Adipocyte (in vitro differentiated cells): ENCODE measurements at places on chromosomes 11 and 22.

DNA sequence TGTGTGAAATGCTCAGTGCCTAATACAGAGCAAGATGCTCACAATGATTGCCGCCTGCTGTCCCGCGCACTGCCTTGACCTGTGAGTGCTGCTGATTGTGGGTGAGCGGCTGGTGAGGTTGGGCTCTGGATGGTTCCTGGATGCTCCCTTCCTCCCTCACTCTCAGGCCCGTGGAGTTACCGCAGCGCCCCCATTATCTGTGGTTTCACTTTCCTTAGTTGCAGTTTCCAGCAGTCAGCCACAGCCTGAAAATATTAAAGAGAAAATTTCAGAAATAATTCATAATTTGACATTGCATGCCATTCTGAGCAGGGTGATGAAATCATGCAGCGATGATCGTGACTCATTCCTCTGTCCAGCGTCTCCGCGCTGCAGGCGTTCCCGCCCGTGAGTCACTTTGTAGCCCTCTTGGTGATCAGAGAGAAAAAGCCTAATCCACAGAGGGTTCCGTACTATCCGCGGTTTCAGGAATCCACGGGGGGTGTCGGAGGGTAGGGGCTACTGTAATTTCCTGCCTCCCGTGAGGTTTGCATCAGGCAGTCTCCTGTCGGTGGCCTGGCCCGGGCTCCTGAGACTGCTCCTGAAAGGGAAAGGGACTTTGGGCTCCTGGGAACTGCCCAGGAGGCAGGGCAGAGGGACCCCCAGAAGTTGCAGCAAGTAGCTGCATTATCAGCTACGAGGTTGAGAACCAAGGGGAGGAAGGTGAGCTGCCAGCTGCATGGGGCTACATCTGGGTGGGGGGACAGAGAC lies 10.6 kb downstream of the RPL3 start:
- peak; percentile 98 for DNase-seq

GRCh38 chr22:44128958-44129618 lies 51.6 kb upstream of the PARVG start:
- DNase-seq, result no peak

DNA sequence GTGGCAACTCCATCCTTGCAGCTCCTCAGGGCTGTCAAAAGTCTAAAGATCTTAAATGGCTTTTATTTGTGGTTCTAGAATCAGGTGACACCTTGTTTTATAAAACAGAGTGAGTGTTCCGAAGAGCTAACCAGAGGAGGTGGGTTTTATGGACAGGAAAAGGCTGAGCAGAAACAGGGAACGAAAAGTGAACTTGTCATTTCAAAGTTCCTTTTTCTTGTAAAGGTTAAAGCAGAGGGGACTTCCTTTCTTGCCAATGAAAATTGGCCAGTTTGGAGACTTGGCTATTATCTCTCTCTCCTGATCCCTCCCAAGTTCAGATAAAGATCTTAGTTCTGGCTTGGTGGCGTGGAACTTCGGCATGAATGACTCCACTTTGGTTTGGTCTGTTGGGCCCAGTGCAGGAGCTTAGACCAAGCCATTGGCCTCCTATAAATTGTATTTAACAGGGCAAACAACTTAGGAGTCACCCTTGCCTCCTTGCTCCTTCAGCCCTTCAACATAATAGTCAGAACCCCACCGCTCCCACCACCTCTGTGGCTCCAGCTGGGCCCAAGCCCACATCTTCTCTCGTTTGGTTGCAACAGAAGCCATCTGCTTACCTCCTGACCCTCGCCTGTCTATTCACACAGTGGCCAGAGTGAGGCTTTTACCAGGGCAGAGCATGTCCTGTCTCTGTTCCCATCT lies 102.4 kb upstream of the THY1 start:
- DNase-seq, result no peak

DNA sequence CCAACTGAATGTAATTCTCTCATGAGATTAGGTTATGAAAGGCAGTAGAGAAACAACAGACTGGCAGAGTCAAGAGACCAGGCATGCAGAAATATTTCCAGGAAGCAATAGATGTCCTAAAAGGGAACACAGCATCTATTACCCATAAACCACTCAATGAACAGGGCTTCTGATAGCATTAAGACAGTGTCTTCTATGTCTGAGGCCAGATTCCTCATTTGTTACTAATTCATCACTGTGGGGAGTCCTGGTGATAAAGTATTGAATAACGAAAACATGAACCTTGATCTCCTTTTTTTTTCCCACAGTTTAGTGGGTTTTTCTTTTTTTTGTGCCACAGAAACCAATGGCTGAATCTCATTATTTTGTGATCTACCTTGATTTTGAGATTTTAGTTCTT lies 339.0 kb downstream of the METTL15 start:
- peak; percentile 1 for DNase-seq

GRCh38 chr11:115944596-115944995 lies 440.4 kb upstream of the CADM1 start:
- no peak for DNase-seq

DNA sequence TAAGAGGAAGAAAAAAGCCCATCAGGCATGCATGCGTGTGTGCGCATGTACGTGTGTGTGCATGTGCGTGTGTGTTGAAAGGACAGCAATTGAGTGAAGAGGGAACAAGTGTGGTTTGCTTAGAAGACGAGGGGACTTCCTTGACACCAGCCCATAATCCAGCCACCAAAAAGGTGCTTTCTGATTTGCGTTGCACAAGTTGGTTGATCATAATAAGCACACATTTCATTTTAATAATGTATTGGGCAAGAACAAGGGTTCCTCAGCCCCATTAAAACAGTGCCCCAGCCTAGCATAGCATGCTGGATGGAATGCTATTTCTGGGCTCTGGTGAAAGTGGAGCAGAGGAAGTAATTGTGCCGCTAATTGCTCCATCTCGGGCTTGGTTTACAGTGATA lies 493.2 kb downstream of the MIAT start:
- peak; percentile 22 for DNase-seq

DNA sequence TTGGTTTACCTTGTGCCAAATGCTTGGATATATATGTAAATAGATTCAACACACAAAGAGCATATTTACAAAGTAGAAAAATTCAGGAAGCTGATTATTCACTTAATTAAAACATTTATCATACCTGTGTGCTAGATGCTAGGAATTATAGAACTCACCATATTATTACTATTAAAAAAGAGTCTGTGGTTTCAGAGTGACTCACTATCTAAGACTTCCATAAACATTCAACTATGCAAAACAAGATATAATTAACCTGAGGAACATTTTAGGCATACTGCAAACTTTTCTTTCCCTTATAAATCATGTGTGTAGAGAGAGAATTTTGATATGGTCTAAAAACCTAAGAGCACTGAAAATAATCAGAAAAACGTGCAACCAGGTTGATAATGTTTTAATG lies 27.3 kb downstream of the CTSC start:
- peak; percentile 16 for DNase-seq

DNA sequence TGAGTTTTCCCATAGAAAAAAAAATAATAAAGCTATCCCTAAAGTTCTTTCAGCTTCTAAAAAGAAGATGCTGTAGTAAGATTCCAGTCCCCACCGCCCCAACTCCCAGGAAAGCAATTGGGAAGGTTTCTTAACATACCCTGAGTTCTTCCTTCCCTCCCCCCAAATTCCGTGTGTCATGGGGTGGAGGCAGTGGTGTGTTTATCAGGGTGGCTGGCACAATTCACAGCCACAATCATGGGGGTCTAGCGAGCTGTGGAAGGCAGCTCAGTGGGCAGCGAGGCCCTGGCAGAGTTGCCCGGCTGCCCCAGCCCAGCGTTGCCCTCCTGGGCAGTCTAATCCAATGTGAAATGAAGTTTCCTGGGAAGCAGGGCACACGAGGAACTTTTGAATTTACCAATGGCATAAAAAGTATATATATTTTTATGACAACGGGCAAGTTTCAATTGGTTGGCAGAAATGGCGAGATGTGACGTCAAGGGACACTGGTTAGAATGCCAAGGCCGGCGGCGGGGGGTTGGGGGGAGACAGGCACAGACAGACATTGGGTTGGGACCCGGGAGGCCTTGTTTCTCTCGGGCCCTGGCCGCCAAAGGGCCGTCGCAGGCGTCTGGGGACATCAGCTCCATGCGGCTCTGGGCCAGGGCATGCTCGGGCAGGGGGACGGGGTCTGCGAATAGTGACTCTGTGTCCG lies 80.7 kb upstream of the PPARA start:
- peak; percentile 57 for DNase-seq

GRCh38 chr11:113952070-113952469 lies 22.8 kb upstream of the HTR3A start:
- no peak for DNase-seq

DNA sequence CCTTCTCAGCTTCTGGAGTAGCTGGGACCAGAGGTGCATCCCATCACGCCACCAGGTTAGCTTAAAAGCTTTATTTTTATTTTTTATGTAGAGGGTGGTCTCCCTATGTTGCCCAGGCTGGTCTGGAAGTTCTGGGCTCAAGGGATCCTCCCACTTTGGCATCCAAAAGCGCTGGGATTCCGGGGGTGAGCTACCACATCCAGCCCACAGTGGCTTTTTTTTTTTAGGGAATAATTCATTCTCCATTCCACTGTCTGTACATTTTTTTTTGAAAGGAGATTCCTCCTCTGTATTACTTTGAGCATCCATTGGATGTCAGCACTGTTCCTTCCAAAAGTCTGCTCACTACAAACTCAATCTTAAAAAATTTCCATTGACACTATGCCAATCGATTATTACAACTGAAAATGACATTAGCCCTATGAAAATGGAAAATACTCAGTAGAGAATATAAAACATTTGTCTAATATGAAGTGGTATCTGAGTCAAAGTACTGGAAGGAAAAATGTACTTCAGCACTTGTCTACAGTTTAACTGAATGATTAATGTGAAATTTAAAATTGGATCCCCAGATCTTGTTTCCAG lies 1.3 kb upstream of the LPXN start:
- peak; percentile 74 for DNase-seq

DNA sequence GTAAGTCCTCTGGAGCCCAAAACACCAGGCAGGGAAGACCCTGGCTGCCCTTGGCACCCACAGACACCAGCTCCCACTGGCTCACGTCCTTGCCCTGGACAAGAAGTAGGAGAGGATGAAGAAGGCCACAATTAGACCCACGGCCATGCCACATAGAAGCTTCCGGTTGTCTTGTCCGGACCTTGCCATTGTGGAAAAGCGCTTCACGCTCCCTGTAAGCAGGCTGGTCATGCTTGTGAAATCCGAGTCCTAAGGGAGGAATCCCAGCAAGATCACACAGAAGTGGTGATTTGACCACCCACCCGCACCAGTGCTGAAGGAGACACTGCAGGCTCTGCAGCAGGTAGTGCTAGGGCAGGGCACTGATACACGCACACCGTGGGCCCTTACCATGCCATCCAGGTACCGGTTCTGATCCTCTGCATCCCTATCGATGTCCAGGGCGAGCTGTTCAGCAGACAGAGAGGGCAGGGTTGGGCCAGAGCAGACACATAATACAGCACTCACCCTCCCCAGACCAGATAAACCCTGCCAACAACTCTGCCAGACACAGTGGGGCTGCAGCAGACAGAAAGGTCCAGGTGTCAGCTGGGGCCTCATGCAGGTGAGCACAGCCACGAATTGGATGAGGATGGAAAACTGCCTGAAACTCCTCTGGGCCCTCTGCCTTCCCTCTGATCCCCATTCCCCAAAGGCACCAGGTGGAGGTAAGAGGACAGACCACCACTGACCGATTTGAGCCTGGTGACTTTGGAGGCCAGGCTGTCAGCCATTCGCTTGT lies 1.8 kb downstream of the BET1L start:
- no peak for DNase-seq

GRCh38 chr11:44624761-44625221 lies 59.3 kb downstream of the CD82 start:
- DNase-seq, result no peak

- DNase-seq, result no peak
These were observed 3.9 kb upstream of the SAMM50 start for GRCh38 chr22:43951391-43951790.

DNA sequence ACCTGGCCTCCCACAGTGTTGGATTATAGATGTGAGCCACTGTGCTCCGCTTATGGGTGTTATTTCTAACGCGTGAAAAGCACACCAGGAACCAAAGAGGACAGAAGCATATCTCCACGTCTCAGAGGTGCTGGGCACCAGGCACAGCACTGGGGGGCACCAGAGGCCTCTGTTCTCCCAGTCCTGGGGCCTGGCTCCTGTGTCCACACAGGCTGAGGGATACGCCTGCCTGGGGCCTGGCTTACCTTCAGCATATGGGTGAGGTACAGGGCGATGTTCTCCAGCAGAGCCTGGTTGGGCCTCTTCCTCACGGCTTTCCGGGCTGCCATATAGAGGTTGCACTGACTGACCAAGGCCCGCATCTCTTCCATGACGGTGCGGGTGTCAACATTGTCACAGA lies 24.7 kb upstream of the NAP1L4 start:
- no peak for DNase-seq

DNA sequence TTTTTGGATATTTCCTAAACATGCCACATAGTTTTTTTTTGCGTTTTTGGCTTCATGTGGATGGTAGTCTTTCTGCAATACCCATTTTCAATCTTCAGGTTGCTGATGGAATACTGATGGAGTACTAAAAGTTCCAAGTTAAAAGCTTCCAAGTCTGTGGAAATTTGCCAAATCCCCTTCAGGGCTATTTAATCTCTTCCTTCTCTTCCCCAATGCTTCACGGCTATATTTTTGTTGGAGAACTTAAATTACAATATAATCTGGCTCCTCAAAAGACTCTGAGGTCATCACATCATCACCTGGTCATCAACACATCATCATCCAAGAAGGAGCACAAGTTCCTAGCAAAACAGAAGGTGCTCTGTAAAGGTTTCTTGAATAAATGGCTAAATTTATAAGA lies 881.0 kb upstream of the TENM4 start:
- DNase-seq, result no peak

DNA sequence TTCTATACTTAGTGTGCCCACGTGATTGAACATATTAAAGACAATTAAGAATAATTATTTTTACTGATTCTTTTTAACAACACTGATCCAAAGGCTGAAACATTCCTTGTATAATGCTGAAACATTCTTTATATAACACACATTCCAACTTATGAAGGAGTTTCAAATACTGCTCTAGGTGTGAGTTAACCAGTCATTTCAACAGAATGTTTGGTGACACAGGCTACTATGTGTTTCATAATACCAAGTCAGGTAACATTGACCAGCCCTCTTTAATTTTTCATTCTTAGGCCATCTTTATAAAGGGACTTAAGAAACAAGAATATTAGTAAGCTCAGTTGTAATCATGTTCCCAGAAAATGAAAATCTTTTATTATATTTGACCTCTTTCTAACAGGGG lies 136.6 kb downstream of the ELP4 start:
- DNase-seq, result peak; percentile 15
